ENCODE measurements at places on chromosomes 13 and 19. TPM values are rescaled to one million over a fixed set of nuclear protein-coding genes. Genes with fewer than 3 reads are reported as not detected.

DNA sequence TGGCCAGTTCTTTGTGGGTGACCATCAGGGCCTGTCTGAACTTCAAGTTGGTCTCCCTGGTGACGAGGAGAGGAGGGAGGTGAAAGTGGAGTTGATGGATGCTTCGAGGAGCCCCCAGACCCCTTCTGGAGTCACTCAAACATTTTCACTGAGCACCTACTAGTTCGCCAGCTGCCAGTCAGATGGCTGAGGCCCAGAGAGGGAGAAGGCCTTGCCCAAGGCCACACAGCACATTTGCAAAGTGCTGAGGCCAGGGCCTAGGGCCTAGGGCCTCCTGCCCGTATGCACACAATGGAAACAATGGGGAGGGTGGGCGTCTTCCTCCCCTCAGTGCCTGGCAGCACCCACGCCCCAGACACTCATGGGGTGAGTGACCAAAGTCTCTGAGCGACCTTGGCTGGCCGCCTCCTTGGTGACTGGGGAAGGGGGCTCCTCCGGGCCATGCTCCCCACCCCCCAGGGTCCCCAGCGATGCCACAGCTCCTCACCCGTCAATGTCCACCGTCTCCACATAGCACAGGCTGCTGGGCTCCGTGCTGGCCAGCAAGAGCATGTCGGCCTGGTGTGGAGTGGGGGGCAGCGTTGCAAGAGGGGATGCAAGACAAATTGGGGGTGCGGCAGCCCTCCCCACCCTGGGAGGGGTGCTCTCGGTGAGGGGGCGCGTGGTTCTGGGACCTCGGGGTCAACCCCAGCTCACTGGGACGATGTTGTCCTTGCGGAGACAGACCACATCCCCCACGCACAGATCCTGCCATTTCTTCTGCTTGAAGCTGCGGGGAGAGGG is 6.5 kb downstream of the ATP8B3 start:
- no peaks in the 10 kb centered on the region for H3K4me1 ChIP-seq
- H3K36me3 ChIP-seq, result no peaks in the 10 kb centered on the region
- H3K27ac ChIP-seq, result no peak overlapping the region
- no peak for DNase-seq
- no peaks in the 10 kb centered on the region for H3K27me3 ChIP-seq
- no peak overlapping the region for H3K4me3 ChIP-seq

- DNase-seq, result no peak
- no peaks in the 10 kb centered on the region for H3K27me3 ChIP-seq
Observed at GRCh38 chr19:9456018-9456689, 20.8 kb upstream of the ZNF266 start.

GRCh38 chr13:44660050-44660449 is 83.9 kb upstream of the TSC22D1 start:
- H3K4me1 ChIP-seq, result no peaks in the 10 kb centered on the region
- no peak overlapping the region for H3K27ac ChIP-seq
- no peaks in the 10 kb centered on the region for H3K36me3 ChIP-seq
- DNase-seq, result no peak
- no peaks in the 10 kb centered on the region for H3K27me3 ChIP-seq

The ZNF468 gene
- 43.6 TPM for total RNA-seq

DNA sequence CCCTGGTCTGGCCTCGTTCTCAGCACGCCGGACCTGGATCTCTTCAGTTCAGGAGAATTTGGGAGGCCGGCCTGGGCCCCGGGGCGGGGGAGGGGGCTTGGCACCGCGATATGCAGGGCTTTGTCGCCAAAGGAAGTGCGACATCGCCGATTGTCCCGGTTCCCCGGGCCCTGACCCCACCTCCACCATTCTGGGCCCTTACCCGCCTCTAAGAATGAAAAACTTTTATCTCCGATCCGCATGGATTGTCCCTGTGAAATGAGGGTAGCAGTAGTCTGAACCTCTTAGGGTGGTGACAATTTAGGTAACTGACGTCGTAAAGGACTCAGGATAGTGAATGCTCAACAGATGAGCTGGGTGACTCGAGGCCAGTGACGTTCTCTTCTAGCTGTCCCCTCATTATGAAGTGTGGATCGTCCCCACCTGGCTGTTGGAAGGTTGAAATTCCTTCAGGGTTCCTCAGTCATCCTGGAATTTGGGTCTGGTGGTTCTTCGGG is 650 bp downstream of the DDA1 start:
- H3K4me1 ChIP-seq, result peaks cover 23% of the 10 kb centered on the region
- H3K36me3 ChIP-seq, result no peaks in the 10 kb centered on the region
- DNase-seq, result no peak

The RGS9BP gene
- 4.0 TPM for total RNA-seq

GRCh38 chr13:68078874-68079273 is 848.7 kb upstream of the PCDH9 start:
- no peak overlapping the region for H3K27ac ChIP-seq
- no peaks in the 10 kb centered on the region for H3K36me3 ChIP-seq
- DNase-seq, result no peak
- no peaks in the 10 kb centered on the region for H3K27me3 ChIP-seq

The SEMA6B gene
- 2.9 TPM for total RNA-seq

GRCh38 chr19:5948752-5949564 is 29.0 kb downstream of the RANBP3 start:
- DNase-seq, result no peak
- no peaks in the 10 kb centered on the region for H3K27me3 ChIP-seq
- no peak overlapping the region for H3K4me3 ChIP-seq

- no peak for DNase-seq
- H3K27me3 ChIP-seq, result no peaks in the 10 kb centered on the region
- no peak overlapping the region for H3K4me3 ChIP-seq
- H3K27ac ChIP-seq, result no peak overlapping the region
Observed at GRCh38 chr13:30806784-30807183, 71.4 kb downstream of the ALOX5AP start.

- no peak overlapping the region for H3K4me3 ChIP-seq
- H3K27me3 ChIP-seq, result no peaks in the 10 kb centered on the region
Observed at GRCh38 chr13:93118081-93118615, 108.5 kb upstream of the GPC6 start.

- no peak overlapping the region for H3K4me3 ChIP-seq
- no peak for DNase-seq
- no peaks in the 10 kb centered on the region for H3K36me3 ChIP-seq
- H3K27ac ChIP-seq, result no peak overlapping the region
- no peaks in the 10 kb centered on the region for H3K4me1 ChIP-seq
Observed at GRCh38 chr13:36804588-36804987, 14.4 kb upstream of the RFXAP start.

GRCh38 chr19:798415-799075 is 1.3 kb downstream of the PTBP1 start:
- no peaks in the 10 kb centered on the region for H3K36me3 ChIP-seq
- peak; percentile 71 for DNase-seq
- peaks cover 40% of the 10 kb centered on the region for H3K4me1 ChIP-seq
- H3K4me3 ChIP-seq, result peak overlapping the region; percentile 100

GRCh38 chr13:43516401-43516833 is 270.4 kb downstream of the ENOX1 start:
- peaks cover 9% of the 10 kb centered on the region for H3K4me1 ChIP-seq
- DNase-seq, result peak; percentile 47
- H3K36me3 ChIP-seq, result no peaks in the 10 kb centered on the region
- no peak overlapping the region for H3K4me3 ChIP-seq
- peak overlapping the region; percentile 23 for H3K27ac ChIP-seq

DNA sequence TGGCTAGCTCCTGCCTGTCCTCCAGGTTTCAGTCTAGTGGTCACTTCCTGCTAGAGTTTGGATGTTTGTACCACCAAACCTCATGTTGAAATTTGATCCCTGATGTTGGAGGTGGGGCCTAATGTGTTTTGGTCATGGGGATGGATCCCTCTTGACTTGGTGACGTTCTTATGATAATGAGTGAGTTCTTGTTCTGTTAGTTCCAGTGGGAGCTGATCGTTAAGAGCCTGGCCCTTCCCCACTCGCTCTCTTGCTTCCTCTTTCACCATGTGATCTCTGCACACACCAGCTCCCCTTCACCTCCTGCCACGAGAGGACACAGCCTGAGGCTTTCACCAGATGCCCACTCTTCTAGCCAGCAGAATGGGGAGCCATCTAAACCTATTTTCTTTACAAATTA is 86.8 kb upstream of the SCEL start:
- no peak overlapping the region for H3K27ac ChIP-seq
- no peaks in the 10 kb centered on the region for H3K36me3 ChIP-seq
- DNase-seq, result no peak

GRCh38 chr19:1171755-1172352 is 2.2 kb downstream of the SBNO2 start:
- no peaks in the 10 kb centered on the region for H3K36me3 ChIP-seq
- peaks cover 19% of the 10 kb centered on the region for H3K4me1 ChIP-seq
- no peak overlapping the region for H3K4me3 ChIP-seq
- peak overlapping the region; percentile 91 for H3K27ac ChIP-seq
- no peak for DNase-seq

The ACP5 gene
- 16.6 TPM for total RNA-seq

DNA sequence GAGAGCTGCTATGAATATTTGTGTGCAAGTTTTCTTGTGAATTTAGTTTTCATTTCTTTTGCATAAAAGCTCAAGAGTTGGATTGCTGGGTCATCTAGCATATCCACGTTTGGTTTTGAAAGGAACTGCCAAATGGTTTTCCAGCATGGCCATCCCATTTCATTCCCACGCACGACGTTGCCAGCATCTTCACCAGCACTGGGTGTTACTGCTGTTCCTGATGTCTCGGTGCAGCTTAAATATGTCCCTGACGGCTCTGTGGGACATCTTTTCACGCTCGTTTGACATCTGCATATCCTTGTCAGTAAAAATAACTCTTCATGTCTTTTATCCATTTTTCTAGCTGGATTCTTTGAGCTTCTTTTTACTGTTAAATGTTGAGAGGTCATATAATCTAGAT is 123.7 kb downstream of the ATP11A start:
- no peak for DNase-seq
- H3K36me3 ChIP-seq, result peaks cover 3% of the 10 kb centered on the region
- no peak overlapping the region for H3K27ac ChIP-seq
- no peak overlapping the region for H3K4me3 ChIP-seq

DNA sequence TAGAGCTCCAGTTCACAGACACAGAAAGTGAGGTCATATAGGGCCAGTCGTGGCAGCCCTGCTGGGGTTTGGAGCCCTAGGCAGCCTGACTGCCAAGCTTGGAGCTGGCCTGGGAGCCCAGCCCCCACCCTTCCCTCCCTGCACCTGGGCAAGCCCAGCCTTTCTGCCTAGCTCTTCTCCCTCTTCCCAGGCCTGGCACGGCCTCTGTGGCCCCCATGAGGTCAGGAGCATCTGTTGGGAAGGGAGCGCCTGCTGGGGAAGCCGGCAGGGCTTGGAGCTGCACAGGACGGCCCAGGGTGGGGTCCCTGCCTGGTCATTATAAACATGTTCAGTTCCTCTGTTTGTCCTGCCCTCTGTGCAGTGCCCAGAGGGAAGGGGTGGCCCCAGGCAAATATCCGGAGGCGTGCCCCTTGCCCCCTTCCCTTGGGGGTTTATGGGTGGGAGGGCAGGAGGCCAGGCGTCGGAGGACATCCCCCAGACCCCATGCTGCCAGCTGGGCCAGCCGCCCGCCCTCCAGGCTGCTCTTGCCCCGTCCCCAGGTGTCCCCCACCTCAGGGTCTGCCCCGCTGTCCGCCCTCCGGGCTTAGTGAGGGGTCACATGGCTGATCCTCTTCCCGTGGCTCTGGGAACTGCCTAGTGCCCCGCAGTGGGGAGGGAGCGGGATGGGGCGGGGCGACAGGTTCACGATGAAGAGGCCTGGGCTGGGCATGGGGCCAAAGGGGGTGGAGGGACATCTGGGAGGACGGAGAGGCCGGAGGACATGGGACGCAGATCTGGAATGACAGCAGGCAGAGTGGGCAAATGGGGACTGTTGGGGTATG is 30.0 kb upstream of the NCCRP1 start:
- peak overlapping the region; percentile 78 for H3K27ac ChIP-seq
- H3K27me3 ChIP-seq, result no peaks in the 10 kb centered on the region
- peak; percentile 73 for DNase-seq
- H3K4me3 ChIP-seq, result no peak overlapping the region

The TRPC4 gene
- total RNA-seq, result 0.72 TPM

The KLC3 gene
- 5.5 TPM for total RNA-seq

DNA sequence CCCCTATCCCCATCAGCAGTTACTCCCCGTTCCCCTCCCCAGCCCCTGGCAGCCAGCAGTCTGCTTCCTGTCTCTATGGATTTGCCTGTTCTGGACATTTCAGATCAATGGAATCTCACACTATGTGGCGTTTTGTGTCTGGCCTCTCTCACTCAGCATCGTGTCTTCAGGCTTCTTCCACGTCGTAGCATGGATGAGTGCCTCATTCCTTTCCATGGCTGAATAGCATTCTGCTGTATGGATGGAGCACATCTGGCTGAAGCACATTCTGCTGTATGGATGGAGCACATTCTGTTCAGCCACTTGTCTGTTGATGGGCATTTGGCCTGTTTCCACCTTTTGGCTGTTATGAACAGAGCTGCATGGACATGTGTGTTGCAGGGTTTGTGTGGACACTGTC is 29.5 kb downstream of the CRTC1 start:
- peak overlapping the region; percentile 43 for H3K27ac ChIP-seq
- H3K27me3 ChIP-seq, result no peaks in the 10 kb centered on the region
- H3K4me1 ChIP-seq, result peaks cover 14% of the 10 kb centered on the region
- DNase-seq, result peak; percentile 49
- no peak overlapping the region for H3K4me3 ChIP-seq

The KRTDAP gene
- total RNA-seq, result 1.6 TPM

DNA sequence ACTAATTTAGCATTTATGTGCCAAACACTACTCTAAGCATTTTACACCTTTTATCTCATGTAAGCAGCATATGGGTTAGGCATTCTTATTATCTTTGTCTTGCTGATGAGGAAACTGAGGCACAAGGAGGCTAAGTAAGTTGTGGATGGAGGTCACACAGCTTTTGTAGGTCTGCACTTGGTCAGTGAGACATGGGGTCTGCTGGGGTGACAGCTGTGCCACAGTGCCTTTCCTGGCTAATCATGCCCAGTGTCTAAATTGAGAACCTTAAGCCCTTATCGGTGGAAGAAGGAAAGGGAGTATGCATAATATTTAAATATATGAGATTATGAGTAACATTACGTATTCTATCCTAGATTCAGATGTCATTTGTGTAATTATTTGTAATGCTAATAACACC is 226.2 kb downstream of the GGACT start:
- no peak overlapping the region for H3K4me3 ChIP-seq
- peaks cover 6% of the 10 kb centered on the region for H3K4me1 ChIP-seq
- no peaks in the 10 kb centered on the region for H3K27me3 ChIP-seq
- DNase-seq, result no peak
- H3K27ac ChIP-seq, result peak overlapping the region; percentile 29

GRCh38 chr13:21730186-21730880 is 59.5 kb downstream of the FGF9 start:
- H3K4me3 ChIP-seq, result no peak overlapping the region
- no peaks in the 10 kb centered on the region for H3K27me3 ChIP-seq
- no peak for DNase-seq
- no peaks in the 10 kb centered on the region for H3K36me3 ChIP-seq
- peaks cover 3% of the 10 kb centered on the region for H3K4me1 ChIP-seq
- no peak overlapping the region for H3K27ac ChIP-seq

Data from hepatocyte (in vitro differentiated cells).